Foreskin fibroblast (primary cell): ENCODE measurements at places on chromosomes 1 and 21.

DNA sequence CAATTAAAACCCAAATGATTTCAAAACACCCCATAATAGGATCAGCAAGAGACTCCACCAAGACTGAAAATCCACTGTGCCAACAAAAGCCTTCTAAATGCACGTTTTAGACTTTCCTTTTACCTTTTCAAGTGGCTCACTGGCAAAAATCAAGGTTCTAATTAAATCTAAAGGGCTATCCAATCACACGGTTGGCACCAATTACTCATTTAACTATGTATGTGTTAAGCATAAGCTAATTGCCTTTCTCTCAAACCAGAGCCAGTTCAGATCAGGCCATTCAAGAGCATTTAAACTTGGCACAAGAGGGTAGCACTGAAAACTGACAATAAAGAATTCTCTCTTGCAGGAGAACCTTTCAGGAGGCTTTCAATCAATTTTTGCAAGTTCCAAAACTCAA is 139.5 kb downstream of the RGS7 start:
- DNase-seq: no peak

- DNase-seq: no peak
Observed at GRCh38 chr1:170604065-170604464, 59.9 kb upstream of the PRRX1 start.

DNA sequence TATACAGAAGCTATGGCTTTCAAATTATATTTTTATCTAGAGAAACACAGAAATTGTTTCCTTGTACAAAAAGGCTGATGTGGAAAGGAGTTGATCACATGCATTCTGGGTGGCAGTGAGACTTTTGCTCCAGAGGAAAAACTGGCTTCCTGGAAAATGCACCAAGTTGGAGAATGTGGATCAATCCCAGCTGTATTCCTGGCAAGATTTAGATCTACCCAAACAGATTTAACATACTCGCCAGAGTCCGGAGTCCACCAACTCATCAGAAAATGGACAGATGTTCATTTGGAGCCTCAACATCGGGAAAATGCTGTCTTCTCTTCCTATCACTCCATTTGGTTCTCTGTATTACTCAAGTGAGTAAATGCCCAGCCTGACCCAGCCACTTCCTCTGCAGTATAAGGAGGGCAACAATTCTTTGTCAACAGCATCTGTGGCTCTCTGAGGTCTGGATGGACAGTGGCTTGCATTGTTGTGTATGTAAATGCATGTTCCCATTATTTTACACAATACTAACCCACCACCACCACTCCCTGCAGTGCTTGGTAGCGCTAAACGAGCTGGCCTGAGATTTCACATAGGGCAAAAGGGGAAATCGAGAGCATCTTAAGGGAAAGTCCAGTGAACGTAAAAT is 226.2 kb upstream of the IRF2BP2 start:
- no peak for DNase-seq

GRCh38 chr1:11281518-11282331 is 8.7 kb downstream of the UBIAD1 start:
- DNase-seq: peak; percentile 89

DNA sequence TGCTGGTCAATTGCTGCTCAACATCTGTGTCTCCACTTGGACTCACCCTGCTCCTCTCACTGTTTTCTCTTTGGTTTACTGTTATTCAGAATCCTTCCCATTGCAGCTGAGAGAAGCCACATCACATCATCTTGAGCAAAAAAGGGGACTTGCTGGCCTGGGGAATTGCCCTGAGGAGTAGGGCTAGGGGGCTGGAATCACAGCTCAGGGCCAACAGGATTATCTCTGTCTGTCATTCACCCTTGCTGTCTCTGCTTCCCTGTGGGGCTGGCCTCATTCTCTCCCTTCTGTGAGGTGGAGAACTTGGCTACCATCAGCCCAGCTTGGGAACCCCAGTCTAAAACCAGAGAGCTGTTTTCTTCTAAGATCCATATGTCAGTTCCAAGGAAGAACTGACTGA is 140.7 kb upstream of the WNT4 start:
- no peak for DNase-seq

GRCh38 chr1:242784084-242784483 is 259.6 kb upstream of the PLD5 start:
- DNase-seq: no peak

- DNase-seq: no peak
Observed at GRCh38 chr21:28220680-28221079, 772.0 kb downstream of the LTN1 start.

- no peak for DNase-seq
Observed at GRCh38 chr1:206103979-206104378, 13.2 kb downstream of the AVPR1B start.

DNA sequence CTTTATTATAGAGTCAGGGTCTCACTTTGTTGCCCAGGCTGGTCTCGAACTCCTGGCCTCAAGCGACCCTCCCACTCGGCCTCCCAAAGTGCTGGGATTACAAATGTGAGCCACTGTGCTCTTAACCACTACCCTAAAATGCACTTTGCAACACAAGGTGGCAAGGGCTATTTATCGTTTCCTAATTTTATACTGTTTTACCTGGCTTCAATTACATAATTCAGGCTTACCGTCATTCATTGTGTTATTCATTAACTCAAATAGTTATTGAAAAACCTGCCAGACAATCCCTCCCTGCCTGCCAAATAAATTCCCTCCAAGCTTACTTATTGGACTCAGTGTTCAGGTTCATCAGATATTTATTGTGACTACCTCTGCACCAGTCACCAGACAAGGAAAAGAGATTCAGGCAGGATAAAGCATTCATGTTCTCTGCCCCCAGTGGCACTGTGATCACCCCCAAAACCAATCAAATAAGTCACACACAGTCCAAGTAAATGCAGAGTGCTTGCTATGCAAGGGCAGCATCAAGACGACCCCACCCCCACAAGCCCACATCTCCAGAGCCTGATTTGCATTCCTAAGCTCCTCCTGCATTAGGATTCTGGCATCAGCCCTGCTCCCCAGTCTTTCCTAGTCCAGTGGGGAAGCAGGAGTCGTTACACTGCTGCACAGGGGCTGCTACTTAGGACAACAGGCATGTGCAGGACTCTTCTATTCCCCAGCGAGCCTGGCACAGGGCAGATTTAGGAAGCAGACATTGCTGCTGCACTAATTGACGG is 8.1 kb downstream of the PAQR7 start:
- DNase-seq: no peak

GRCh38 chr1:42963378-42964043 is 4.8 kb upstream of the SLC2A1 start:
- peak; percentile 70 for DNase-seq

DNA sequence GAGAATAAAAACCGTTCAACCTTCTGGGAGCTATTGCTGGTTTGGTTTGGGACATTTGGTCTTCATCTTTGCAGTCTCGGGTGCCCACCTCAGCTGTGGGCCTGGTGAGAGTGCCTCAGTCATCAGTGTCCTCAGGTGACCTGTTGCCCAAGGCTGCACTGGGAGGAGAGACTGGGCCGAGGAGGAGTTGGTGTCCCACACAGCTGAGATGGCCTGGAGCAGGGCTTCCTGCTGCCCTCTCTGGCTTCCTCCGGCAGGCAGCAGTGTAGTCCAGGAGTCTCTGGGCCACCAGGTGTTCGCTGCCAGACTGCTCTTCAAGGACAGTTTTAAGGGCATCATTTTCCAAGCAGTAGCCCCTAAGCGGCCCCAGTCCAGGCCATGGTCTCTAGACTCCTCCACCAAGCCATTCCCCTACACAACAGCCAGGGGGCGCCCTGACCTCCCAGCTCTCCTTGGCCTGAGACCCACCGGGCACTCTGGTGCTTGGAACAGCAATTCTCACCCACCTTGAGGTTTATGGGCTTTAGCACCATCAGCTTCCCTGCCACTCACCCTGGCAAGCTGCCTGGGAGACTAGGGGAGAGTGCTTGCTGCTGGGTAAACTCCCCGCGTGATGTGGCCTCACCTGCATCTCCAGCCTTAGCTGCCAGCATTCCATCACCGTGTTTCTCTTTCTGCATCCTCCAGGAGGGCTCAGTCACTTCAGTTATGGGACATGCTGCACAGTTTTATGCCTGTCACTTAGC is 9.1 kb upstream of the SYTL1 start:
- peak; percentile 68 for DNase-seq

DNA sequence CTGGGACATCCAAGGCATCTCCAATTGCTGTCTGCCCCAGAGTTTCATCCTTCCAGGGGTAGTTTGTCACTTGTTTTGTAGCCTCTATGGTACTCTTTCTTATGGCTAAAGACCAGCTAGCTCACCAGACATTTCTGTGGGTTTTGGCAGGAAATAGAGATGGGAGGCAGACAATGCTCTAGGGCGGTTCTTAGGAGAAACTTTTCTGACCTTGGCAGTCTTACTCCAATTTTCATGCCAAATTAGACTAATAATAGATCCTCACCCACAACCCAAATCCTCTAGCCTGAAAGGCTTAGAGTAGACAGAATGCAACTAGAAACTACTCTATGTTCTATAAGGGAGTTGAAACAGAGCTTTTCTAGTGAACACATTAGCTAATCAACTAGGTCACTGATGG is 69.8 kb downstream of the LRIG2 start:
- DNase-seq: peak; percentile 31

- no peak for DNase-seq
Observed at GRCh38 chr1:157673008-157673407, 27.6 kb downstream of the FCRL3 start.

DNA sequence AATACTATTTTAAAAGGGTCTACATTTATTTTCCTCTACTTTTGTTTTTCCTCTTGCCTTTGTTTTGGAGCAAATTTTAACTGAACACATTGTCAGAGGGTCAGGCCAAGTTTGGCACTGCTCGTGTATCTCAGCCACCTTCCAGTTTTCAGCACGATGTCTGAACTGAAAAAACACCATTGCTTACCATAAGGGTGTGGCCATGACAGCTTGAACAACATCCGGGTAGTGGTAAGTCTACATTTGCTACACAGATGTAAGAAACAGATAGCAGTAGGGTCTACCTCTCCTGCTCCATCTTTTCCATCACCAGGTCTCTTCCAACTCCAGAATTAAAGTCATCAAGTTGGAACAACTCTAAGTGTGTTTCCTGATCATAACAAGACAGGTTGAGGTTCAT is 4.2 kb downstream of the HIVEP3 start:
- DNase-seq: no peak
